ENCODE measurements at places on chromosomes 11 and 22.

GRCh38 chr11:30926130-30926529 lies 340.0 kb upstream of the MPPED2 start:
- no peak for DNase-seq

DNA sequence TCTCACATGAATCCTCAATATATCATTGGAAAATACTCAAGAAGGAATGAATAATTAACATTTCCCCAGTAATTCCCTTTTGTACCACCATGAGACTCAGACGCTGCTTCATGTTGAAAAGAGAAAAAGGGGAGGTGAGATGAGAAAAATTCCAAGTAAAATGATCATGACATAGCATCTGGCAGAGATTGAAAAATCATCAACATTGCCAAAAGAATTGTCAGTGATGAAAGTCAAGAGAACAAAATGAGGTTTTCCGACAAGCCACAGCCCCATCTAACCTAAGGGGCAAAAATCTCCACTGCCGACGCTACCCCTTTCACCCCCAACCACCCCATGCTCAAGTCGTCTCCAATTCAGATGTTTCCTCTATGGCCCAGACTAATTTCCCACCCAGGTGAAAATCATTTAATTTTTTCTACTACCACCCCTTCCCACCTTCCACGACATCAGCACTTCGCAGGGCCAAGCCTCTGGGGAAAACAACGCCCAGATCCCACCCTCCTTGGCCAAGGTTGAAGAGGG lies 1.2 kb downstream of the RAB6A start:
- DNase-seq: peak; percentile 34

GRCh38 chr11:7251836-7252682 lies at the start of gene SYT9:
Gene SYT9 (plus strand): TSS chr11:7251904. CDS start chr11:7252187, 283 bp downstream.
- no peak for DNase-seq

GRCh38 chr11:70141486-70142220 lies 61.4 kb upstream of the FADD start:
- DNase-seq: no peak

DNA sequence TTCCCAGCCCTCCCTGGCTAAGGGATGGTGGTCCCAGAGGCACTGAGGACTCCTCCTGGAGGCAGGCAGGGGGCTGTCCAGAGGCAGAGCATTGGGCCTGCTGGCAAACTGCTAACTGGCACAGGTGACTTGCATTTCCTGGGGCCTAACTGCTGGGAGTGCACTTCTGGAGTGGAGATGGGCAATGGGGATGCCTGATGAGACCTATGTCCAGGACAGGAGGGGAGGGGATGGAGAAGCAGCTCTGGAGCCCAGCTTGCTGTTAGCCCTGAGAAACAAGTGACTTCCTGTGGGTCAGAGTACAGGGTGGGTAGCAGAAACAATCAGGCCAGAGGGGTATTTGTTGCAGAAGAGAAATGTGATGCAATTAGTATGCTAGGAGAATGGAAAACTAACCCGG lies 253.2 kb downstream of the ST3GAL4 start:
- DNase-seq: no peak

- no peak for DNase-seq
These were observed 6.3 kb downstream of the GRK2 start for GRCh38 chr11:67272327-67273259.

GRCh38 chr11:64445651-64446050 lies 86.7 kb downstream of the RPS6KA4 start:
- no peak for DNase-seq

- DNase-seq: no peak
These were observed 82.5 kb upstream of the SORL1-AS1 start for GRCh38 chr11:121535129-121535796.

- DNase-seq: no peak
These were observed 3.7 kb upstream of the GAL start for GRCh38 chr11:68680541-68681231.

- peak; percentile 14 for DNase-seq
These were observed 89.0 kb upstream of the GRK3 start for GRCh38 chr22:25475257-25476022.

- DNase-seq: no peak
These were observed 453.7 kb downstream of the INSC start for GRCh38 chr11:15568440-15568839.

GRCh38 chr11:116420770-116421528 lies 351.8 kb downstream of the BUD13 start:
- DNase-seq: no peak

DNA sequence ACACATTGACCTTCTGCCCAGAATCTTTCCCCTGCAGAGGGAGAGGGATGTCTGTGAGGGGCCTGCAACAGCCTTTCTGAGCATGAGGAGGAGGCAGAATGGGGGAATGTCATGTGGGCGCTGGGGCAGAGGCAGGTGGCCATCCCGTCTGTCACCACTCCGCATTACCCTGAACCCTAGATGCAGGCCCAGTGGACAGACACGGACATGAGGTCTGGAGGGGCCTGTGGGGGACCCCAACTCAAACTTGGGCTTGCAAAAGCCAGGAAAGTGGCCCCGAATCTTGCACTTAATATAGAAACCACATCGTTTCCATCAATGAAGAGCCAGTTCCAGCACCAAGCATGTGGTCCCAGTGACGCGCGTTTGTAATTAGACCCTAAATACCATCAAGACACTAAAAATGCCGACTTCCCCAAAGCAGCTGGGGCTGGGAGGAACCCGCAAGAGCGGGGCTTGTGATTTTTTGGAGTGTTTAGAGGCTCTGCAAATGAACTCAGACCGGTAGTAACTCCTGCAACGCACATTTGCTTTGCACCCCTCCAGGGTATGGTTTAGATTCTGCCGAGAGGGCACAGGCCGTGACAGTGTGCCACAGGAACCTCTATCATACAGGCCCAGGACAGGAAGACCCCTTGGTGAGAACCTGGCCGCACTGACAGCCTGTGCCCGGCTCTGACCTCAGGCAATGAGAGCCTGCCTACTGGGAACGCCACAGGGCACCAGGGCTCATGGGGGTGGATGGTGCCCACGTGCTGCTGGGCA lies 109.3 kb downstream of the CTTN start:
- DNase-seq: no peak

- no peak for DNase-seq
These were observed 13.2 kb upstream of the PAFAH1B2 start for GRCh38 chr11:117130879-117131278.

- no peak for DNase-seq
These were observed 9.6 kb upstream of the KCNQ1OT1 start for GRCh38 chr11:2709429-2709828.

DNA sequence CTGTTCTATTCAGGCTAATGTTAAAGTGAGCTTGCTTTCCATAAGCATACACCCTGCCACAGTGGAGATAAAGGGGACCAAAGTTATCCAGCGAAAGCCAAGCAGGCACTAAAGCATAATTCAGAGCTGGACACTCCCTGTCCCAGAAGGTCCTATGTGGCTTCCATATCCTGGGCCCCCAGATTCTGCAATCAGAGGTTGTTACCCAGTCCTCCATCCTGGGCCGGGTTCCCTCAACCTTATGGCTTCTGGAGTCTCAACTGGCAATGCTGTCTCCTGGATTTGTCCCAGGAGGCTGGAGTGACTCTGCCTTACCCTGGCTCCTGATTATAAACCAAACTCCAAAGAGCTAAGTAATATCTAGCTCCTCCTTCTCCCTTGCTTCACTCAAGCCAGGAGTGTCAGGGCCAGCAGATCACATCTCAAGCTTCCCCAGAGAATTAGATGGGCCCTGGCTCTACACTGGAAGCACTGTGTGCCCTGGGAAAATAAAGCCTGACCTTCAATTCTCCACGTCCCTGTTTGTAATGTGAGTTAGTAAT lies 14.0 kb upstream of the SMIM35 start:
- no peak for DNase-seq

- no peak for DNase-seq
These were observed 52.3 kb downstream of the MICAL2 start for GRCh38 chr11:12162652-12163051.

DNA sequence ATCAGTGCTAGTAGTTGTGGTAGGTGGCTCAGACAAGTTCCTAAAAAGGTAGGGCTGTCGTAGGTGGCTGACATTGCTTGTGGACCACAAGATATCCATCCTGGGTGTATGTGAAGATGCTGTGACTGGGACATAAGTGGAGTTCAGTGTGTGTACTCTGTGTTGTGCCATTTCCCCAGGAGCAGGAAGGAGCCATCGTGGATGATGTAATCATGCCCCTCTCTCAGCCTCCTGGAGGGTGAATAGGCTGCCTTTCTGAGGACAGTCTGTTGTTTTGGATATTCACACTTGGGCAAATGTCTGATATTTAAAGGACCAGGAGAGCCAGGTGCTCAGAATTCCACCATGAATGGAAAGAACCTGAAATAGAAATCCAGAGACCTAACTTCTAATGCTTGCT lies 2.7 kb downstream of the HEPHL1 start:
- no peak for DNase-seq

DNA sequence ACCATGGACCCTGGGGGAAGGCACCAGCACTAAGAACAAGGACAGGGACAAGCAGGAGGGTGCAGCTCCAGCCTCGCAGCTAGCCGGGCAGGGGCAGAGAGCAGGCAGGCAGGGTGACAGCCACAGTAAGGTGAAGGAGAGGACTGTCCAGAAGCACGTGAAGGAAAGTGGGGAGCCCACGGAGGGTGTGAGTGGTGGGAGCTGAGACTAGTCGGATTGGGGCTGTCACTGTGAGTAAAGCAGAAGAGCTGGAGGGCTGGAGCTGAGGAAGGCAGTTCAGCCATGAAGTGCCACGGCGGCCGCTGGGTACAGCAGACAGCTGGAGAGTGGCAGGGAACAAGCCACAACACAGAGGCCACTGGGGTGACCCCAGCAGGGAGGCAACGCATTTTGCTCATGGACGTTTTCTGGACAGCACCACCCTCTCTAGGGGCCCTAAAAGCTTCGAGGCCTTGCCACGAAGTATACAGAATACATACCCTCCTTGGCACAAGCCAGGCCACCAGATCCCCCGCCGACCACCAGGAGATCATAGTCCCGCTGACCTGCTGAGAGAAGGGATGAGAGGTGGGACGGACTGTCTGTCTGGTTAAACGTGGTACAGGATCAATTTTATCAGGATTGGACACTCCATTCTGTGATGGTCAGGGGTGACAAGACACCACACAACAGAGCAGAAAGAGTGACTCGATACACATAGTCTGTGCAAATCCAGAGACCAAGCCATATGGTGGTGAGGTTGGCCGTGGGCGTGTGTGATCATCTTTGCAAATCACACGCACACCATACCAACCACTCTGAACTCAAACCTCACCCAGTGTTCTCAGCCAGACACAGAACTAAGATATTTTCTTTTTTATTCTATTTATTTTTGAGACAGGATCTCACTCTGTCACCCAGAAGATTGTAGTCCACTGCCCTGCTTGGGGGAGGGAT lies 10.8 kb upstream of the COMT start:
- no peak for DNase-seq

DNA sequence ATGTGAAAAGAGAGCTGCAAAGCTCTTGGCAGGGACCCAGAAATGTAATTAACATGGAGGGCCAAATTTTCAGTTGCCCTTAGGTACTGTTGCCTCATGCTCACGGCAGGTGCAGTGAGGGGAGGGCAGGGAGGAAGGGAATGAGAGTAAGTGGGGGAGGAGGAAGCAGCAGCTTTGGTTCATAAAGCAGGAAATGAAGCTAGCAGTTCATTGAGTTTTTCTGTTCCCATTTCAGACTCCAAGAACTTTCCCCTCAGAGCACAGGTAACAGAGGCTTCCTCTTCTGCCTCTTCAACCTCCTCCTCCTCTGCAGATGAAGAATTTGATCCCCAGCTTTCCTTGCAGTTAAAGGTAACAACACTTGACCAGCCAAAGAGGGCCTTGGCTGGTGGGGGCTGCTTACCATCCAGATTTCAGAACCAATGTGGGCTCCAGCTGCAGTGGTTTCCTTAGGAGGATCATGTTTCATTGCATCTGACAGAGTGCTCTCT lies 57.9 kb upstream of the PARVA start:
- no peak for DNase-seq

DNA sequence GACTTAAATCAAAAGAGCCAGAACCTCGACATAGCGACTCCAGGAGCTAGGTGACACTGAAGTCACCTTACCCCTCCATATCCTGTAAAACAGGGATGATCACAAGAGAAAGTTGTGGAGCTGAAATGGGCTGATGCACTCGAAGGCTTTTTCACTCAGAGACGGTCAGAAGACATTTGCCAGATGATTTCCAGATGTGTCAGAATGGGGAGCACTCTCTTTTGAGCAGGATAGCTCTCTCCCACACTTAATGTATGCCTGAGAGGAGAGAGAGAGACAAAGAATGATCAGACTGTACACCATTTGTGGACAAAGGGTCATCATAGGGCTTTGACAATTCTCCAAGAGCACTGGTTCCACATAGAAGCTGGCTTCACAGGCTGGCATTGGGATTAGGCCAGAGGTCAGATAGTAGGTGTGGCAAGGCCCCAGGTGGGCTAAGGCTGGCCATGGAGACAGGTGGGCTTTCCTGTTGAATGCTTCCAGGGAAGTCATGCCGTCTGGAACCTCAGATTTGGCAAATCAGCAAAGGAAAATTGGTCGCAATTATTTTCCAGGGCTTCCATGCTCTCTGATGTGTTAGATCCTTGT lies 42.3 kb upstream of the ETS1 start:
- no peak for DNase-seq

- no peak for DNase-seq
These were observed 48.4 kb upstream of the THY1 start for GRCh38 chr11:119471329-119471728.

GRCh38 chr11:94581926-94582325 lies 14.8 kb downstream of the PIWIL4 start:
- no peak for DNase-seq

DNA sequence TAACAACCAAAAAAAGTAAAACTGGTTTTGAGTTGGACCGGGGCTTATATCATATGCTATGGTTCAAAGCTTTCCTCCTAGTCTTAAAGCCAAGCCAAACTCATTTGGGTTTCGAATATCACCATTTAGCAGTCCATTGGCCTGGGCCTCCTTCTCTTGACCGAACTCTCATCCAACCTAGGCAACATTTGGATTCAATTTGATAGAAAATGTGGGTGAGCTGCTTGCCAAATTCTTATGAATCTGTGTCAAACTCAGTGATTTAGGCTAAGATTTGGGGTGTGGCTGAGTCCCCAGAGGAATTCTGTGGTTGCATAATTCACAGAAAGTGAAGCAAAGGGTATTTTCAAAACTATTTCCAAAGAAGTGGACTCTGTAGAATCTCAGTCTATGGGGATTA lies 83.7 kb downstream of the BLID start:
- no peak for DNase-seq

GRCh38 chr22:28783786-28784671 lies 11.5 kb downstream of the CCDC117 start:
- no peak for DNase-seq

DNA sequence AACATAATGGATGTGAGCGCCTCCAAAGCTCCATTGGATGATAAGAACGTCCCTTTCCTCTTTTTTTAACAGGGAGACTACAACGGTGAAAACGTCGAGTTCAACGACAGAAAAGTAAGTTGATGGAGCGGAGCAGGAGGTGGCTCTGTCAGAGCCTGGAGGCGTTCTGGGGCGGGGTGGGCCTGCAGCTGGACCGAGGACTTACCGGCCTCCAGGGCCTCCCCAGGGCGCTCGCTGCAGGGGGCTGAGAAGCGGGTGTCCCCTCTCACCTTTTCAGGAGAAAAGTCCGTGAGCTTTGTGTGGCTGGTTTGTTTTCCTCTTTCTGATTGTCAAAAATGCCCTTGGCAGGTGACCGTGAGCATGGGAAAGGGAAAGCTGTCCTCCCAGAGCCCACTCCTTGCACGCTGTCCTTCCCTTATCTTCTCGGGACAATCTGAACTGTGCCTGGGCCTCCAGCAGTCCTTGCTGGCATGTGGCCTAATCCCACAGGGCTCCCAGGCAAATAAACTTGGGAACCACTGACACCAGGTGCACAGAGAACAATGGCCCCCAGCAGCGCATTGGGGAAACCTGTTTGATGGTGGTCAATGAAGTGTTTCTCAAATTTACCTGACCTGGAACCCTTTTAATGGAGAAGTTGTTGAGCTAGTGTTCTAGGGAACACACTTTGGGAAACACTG lies 38.4 kb downstream of the ANO1 start:
- DNase-seq: no peak

- no peak for DNase-seq
These were observed 28.4 kb downstream of the KIAA0930 start for GRCh38 chr22:45212306-45212709.

Measured in KG1 (cell line).